Stimulated activated CD8-positive, alpha-beta memory T cell treated with anti-CD3 and anti-CD28 coated beads, Interleukin-4, amount 100 ng/mL, for 1 hour (primary cell): ENCODE measurements at places on chromosomes 11 and 22.

GRCh38 chr11:58125469-58125868, at the start of gene OR9I1:
TSS of gene OR9I1 (minus strand) at chr11:58125530. CDS start at chr11:58119444, 6,086 bp downstream.
- no peak for DNase-seq

GRCh38 chr11:65305501-65306268, 9.0 kb upstream of the CDC42EP2 start:
- DNase-seq, result no peak

DNA sequence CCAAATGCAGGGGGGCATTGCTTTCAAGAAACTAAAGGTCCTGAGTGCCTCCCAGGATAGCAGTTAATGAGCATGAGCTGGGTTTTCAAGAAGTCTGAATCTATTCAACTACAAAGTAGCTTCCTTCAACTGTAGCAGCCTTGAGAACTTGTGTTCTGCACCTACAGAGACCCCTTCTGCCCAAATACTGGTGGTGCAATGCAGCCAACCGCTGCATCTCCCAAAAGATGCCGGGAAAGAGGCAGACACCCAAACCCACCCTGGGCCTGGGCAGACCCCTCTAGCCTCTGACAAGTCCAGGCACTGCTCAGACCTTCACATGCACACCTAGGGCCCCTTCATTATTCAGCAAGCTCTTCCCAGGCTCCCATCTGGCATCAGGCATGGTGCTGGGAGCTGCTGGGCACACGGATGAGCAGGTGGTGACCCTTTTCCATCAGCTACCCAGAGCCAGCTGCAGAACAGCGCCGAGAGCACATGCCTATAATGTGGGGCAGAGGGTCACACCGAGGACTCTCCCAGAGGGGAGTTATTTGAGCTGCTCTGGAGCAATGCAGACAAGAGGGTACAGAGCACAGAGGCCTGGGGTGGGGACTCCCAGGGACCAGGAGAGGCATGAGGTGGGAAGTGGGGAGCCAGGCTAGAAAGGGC, 44.9 kb upstream of the ETS1 start:
- DNase-seq, result no peak

- no peak for DNase-seq
Measured at GRCh38 chr11:66373265-66373664, 1.7 kb upstream of the SLC29A2 start.
